ENCODE measurements at places on chromosomes 6 and 20.

- no peak for DNase-seq
Measured at GRCh38 chr20:5914859-5915258, 35.5 kb downstream of the TRMT6 start.

DNA sequence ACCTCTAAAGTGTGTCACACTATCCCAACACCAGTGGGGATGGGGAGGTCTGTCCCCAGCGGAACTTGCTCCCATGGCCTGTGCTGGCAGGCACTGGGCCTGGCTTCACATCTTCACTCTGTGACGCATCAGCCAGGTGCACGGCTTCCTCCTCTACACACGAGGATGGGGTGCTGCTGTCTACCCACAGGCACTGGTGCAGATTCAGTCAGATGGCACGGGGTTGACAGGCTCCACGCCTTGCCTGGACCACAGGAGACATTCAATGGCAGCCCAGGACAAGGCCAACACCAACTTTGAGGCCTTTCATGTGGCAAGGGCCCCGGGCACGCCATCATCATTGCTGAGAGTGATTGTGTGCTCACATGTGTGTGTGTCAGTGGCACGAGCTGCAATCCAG, 92.4 kb downstream of the TMEM242 start:
- no peak for DNase-seq

DNA sequence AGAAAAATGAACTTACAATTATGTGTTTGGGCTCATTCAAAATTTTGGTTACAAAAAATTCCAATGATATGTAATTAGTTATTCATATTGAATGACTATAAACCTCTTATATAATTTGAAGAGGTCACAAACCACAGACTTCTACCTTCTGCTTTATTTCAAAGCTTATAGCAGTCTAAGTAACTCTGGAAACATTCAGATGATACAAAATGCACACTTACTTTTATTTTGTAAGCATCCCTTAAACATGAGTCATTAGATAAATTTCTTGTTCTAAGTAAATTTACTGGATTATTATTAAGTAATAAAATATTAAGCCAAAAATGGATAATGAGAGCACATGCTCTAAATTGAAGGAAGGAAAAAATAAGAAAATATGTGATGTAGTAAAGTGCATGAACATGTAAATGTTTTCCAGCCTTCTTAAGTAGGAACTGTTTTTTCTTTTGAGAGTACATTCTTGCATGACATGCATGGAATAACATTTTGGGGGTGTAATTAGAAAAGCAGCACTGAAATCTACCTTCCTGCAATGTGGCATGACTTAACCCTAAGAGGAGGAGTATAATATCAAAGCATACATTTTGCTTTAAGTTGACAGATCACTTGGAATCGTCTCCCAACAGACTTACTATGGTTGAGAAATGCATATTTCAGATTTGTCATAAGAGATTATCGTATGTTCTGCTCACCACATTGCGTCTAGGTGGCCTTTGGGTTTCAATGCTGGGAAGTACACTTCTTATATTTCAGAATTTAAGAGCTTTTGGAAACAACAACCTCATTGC, 372.7 kb upstream of the HSF2 start:
- no peak for DNase-seq

DNA sequence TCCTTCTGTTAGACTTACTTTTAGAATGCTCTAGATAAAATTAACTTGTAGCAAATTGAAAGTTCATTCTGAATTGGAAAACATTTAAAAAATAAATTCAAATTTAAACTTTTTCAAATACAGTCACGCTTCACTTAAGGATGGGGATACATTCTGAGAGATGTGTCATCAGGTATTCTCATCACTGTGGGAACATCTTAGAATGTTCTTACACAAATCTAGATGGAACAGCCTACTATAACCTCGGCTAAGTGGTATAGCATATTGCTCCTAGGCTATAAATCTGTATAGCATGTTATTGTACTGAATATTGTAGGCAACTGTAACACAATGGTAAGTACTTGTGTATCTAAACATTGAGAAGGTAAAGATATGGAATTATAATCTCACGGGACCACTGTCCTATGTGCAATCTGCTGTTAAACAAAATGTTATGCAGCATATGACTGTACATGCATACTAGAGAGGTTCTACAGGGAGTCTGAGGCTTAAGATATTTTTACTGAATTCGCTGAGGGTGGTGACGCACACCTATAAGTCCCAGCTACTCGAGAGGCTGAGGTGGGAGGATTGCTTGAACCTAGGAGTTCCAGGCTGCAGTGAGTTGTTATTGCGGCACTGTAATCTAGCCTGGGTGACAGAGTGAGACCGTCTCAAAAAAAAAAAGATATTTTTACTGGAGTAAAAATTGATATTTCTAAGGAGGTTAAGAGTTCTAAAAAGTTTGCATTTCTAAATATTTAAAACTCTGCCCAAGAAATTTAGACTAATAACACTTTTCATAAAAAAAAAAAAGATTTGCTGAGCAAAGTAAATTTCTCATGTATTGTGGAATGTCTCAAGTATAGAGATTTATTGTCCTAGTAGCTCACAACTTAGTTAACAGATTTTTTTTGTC, 87.3 kb upstream of the TULP1 start:
- no peak for DNase-seq

GRCh38 chr20:16003310-16003709, 569.9 kb downstream of the KIF16B start:
- DNase-seq = no peak

DNA sequence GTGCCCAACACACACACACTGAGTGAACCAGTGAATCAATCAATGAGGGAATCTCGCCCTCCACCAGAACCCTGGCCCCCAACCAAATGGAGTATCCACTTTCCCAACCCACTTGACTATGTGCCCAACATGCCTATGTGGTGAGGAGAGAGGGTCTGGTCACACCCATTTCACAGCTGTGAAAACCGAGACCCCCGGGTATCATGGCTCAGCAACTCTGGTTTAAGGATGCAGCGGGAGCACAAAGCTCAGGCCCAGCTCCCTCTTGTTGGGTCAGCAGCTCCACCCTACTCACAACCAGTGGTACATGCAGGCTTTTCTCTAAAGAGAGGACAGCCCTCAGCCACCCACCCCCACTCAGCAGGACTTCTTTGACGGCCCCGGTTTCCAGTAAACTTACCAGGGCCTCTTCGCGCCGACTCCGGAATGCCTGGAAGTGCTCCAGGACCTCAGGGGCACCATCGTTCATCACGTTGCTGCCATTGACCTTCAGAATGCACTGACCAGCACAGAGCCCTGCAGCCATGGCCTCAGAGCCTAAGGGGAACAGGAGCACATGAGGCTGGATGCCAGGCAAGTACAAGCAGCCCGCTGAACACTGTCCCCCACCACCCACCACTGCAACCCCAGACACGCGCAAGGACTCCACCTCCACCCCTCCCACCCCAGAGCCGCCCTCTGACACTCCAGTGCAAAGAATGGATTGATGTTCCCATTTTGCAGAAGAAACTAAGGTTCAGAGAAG, 174.7 kb downstream of the PREX1 start:
- DNase-seq = peak; percentile 14

GRCh38 chr20:42524058-42524457, 665.6 kb downstream of the PTPRT start:
- no peak for DNase-seq

DNA sequence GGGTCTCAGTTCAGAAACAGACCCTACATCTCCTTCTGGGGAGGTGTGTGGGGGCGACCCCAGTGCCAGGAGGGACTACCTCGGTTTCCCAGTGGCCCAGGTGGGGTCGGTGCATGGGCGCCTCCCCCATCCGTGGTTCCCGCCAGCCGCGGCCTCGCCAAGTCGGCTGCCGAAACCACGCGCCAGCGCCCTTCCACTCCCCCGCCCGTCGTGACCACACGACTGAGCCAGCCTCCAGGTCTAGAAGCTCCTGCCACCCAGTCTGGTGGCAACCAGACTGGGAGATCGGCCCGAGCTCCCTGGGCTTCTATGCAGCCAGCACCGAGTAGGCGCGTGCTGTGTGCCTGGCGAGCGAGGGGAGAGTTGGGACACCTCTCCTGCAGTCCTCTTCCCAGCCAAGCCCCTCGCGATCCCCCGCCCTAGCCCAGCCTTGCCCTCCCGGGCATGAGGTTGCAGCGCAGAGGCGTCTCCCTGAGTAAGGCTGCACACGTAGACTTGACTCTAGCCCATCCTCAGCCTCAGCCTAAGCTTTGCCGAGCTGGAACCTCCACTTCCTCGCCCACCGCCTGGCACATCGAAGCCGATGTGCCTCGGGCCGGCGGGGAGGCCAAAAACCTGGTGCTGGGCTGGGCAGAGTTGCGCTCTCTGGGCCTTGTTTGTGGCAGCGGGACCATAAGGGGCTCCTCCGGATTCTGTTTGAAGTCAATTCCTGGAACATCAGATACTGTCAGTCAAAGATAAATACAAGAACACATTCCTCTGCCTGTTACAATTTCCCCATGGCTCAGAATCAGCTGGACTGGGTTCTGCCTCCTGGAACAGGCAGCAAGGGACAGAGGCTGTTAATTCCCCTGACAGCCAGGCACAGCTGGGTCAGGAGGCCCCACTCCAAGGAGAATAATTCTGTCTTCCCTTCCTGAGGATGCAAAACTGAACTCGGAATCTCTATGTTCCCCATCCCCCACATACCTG, 1.5 kb upstream of the CPNE5 start:
- no peak for DNase-seq

DNA sequence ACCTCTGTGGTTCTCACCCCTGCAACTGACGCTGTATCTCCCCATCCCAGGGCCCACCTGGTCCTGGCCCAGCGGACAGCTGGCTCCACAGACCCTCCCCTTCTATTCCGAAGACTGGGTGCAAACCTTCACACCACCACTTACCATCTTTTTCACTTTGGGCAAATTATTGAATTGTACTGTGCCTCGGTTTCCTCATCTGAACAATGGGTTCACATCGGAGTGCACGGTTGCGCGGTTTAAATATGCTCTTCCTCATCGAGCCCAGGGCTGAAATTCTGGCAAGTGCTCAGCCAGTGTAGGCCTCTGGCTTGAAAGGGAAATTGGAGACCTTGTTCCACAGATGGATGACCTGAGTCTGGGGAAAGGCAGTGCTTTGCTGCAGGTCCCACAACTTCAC, 2.9 kb upstream of the ARFGAP1 start:
- DNase-seq = no peak

- DNase-seq = no peak
Measured at GRCh38 chr20:50038574-50038991, 55.8 kb downstream of the SNAI1 start.

- peak; percentile 69 for DNase-seq
Measured at GRCh38 chr20:31569163-31570020, 35.7 kb upstream of the ID1 start.

- DNase-seq = peak; percentile 50
Measured at GRCh38 chr20:38260378-38261053, at the start of gene KIAA1755. Gene KIAA1755 (minus strand): TSS chr20:38260735. CDS start chr20:38260500, 235 bp downstream.

- DNase-seq = no peak
Measured at GRCh38 chr6:146984251-146984924, 219.8 kb upstream of the STXBP5 start.

GRCh38 chr20:55175081-55175480, 699.7 kb downstream of the DOK5 start:
- no peak for DNase-seq

DNA sequence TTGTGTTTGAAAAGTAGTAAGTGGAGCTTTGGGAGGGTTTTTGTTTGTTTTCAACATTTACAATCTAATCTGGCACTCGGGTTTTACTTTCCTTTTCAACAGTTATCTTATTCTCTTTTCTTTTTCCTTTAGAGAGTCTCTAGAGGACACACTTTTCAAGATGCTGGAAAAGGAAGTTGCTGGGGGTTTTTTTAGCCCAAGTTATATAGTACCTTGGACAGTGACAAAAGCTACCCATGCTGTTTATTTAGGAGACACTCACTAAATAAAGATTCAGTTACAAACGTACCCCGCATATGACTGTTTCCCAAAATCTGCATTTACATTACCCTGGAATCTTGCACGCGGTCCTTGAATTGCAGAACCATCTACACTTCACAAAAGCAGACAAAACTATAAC, 78.8 kb downstream of the MAP7 start:
- DNase-seq = peak; percentile 31

DNA sequence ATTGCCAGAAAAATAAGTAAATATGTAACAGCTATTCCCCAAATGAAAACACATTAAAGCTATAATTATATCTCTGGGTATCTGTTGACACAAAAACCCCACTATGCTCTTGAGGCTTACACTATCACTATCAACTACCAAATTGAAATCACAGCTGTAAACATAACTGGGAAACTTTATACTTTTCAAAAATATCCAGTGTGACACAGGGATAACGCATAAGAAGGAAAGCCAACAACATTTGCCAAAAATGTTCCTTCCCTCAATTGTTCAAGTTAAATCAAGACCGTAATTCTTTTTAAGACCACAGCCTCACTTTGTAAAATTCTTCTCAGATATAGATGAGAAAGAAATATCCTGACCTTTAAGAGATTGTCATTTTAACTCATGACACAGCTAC, 3.1 kb downstream of the ZHX3 start:
- DNase-seq = no peak

- DNase-seq = no peak
Measured at GRCh38 chr20:3177746-3178485, 4.6 kb upstream of the LZTS3 start.

GRCh38 chr6:138563650-138564049, 64.4 kb upstream of the NHSL1 start:
- DNase-seq = peak; percentile 33

DNA sequence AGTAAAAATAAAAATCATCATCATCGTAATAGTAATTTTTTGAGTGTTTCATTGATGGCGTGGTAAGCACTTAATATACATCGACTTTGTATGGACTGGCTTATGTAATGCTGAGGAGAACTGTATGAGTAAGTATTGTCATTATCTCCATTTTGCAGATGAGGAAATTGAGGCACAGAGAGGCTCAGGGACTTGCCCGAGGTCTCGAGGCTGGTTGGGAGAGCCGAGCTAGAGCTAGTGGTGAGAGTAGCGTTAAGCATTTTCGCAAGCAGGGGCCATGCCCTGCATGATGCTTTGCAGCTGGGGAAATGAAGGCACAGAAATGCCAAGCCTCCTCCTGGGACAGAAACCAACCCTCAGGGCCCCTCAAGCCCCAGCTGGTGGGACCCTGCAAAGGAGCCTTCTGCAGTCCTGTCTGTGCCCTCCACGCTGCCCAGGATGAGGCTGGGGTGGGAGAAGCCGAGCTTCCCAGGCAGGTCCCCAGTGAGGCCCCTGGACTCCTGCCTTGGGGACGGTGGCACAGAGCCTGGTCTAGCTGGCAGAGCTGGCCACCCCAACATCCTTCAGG, 31.1 kb upstream of the STX16 start:
- DNase-seq = no peak

DNA sequence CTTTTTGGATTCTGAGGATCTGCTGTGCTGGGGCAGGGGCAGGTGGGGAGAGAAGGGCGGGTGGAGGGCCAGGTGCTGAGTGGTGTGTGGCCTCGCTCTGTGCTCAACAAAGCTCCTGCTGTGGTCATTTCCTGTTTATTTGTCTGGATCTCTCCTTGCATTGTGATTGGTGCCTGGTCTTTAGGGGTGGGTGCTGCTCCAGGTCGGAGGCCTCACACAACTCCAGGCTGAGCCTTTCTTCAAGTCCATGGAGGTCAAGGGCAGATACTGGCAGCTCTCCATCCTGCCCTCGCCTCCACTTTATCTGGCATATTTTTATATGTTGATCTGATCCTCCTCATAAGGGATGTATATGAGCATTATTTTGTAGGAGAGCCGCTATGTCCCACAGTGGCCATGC, 36.2 kb downstream of the HLA-F start:
- no peak for DNase-seq

GRCh38 chr20:33624399-33624798, 37.7 kb upstream of the C20orf144 start:
- no peak for DNase-seq
